Right renal pelvis (tissue), 4 donors: ENCODE measurements at places on chromosomes 5 and 9. TPM values are rescaled to one million over a fixed set of nuclear protein-coding genes. Genes with fewer than 3 reads are reported as not detected.

The SLC36A3 gene
- polyA plus RNA-seq: 0.01 TPM

The OTULIN gene
- 23.6 TPM for polyA plus RNA-seq

The ARID3C gene
- polyA plus RNA-seq: not detected

The ECSCR gene
- polyA plus RNA-seq: 25.8 TPM

The PCDHGA5 gene
- polyA plus RNA-seq: 2.8 TPM
